Stimulated activated CD8-positive, alpha-beta memory T cell treated with anti-CD3 and anti-CD28 coated beads, Interleukin-15, amount 100 ng/mL, for 1 hour (primary cell): ENCODE measurements at places on chromosomes 12 and 14.
A peak's percentile ranks its signal among the peaks of the same experiment; 100 is the strongest.

- peak; percentile 46 for DNase-seq
These were observed 73.1 kb upstream of the GPR68 start for GRCh38 chr14:91317381-91318308.

- no peak for DNase-seq
These were observed 432.2 kb upstream of the MDGA2 start for GRCh38 chr14:48107646-48108045.

GRCh38 chr14:75123991-75124390 lies 2.9 kb downstream of the NEK9 start:
- DNase-seq: no peak

- no peak for DNase-seq
These were observed 58.8 kb downstream of the TMEM30B start for GRCh38 chr14:61222388-61222787.

GRCh38 chr12:77236066-77236465 lies 170.7 kb upstream of the E2F7 start:
- DNase-seq: no peak

DNA sequence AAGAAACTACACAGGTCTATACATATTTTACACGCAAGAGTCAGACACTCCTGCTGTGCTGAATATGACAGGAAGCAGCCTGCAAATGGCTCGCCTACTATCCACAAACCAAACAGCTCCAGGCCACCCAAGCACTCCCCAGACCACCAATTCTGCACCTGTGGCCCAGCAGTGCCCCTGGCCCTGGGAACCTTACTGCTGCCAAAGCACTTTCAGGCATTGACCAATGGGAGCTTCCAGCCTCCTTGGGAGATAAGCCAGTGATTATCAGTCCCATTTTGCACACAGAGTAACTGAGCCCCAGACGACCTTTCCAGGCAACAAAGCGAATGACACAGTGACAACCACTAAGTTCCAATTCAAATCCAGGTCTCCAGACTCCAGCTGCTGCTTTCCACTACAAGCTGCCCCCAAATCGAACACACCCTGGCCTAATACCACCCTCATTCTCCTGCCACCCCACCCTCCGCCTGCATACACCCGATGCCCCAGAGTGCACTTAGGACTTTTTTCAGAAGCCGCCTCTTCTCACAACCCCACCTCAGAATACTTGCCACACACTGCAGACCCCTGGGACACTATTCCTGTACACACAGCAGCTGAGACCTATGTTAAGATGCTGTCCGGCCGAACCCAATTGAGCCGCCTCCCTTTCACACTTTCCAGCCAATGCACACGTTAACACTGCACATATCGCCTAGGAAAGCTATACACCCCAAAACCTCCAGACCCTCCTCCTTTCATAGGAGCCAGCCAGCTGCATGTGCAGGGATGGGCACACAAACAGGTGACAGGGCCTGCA lies 126.1 kb upstream of the PRMT8 start:
- no peak for DNase-seq

GRCh38 chr14:90419200-90419599 lies 22.4 kb downstream of the CALM1 start:
- DNase-seq: no peak

GRCh38 chr12:25276199-25276937 lies 25.6 kb upstream of the KRAS start:
- DNase-seq: no peak

DNA sequence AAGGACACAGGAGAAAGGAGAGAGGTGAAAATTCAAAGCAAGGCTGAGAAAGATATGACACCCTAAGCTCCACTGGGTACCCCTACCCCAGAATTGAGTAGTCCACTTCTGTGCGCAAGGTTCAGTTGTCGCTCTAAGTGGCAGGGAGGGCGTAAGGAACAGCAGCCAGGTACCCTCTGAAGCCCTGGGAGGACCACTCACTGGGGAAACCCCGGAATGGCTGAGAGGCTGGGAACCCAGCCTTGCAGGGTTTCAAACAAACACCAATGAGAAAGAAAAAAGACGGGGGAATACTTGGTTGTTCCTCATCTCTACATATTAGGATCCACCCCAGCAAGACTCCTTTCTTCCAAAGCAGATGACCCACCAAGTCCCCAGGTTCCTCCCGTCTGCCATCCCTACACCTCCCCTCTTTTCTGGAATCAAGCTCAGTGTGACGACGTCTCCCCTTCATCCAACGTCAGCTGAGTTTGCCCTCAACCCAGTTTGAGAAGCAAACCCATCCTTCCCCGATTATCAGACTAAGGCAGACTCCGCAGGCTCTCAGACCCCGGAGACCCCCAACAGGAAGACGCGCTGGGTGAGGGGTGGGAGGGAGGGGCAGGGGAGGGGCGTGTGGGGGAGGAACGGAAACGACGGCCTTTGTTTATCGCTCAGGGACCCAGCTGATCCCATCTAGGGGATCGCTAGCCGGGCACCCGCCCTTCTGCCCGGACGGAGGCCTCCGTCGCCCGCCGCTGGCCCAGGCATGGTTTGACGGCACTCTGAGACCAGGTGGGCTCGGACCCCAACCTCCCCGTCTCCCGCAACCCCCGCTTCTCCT lies 795 bp downstream of the LMBR1L start:
- no peak for DNase-seq

GRCh38 chr12:67666605-67667004 lies 18.1 kb downstream of the DYRK2 start:
- DNase-seq: no peak

- no peak for DNase-seq
These were observed 7.9 kb upstream of the KRT2 start for GRCh38 chr12:52659951-52660350.

DNA sequence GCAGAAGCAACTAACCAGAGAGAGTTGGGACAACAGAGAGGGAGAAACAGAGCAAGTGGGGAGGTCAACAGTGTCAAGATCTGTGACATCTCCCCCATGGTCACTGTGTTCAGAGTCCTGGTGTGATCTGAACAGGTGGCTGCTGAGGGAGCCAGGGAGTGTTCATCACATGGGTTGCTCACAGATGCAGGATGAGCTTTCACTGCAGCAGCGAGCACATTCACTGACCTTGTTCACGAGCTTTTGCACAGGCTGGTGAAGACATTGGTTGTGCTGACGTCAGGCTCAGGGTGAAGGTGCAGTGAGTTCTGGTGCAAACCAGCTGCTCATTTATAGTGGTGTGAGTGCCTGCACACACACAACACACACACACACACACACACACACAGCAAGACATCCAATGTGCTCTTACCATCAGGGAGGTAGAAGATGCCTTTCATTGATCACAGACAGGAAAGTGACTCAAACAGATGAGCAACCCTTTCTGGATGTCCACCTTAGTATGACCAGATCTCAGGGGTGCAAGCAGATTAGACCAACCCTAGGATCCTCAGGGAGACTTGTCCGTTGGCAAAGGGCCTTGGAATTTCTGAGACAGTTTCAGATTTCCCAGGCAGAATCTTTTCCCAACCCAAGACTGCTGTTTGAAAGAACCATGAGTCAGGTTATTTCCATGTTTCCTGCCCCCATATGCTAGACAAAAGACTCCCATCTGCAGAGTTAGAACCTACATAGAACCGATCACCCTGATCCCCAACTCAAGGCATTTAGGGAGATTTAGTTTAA lies 44.3 kb upstream of the OR10AD1 start:
- no peak for DNase-seq

DNA sequence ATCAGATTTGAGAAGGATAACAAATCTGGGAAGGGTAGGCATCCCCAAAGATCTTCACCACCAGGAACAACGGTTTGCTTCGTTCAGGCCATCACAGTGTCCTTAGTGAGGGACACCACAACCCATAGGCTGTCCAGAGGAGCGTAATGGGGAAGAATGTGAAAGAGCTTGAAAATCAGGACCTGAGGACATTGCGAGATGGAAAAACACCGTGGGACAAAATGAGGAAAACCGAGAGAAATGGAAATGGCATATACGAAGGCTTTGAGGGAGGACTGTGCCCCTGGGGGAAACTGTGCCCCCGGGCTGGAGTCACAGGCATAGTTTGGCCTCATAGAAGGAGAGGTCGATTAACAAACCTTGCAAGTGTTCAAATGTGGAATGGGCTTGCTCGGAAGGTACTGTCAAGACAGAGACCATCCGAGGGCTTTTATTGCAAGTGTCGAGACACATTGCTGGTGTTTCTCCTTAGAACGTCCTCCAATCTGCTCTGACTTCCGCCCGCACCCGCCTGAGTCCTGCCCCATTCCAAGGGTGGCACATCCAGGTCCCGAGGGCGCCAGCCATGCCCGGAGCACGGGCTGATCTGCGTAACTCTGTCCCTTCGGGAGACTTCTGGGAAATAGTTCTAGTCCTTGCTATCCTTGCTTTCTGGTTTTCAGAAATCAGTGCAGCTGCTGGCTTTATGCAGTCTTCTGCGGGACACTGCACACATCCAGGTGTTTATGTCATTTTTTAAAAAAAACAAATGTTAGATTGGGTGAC lies 885 bp upstream of the PALS1 start:
- DNase-seq: no peak

GRCh38 chr12:41795051-41795600 lies 349.5 kb downstream of the GXYLT1 start:
- no peak for DNase-seq

DNA sequence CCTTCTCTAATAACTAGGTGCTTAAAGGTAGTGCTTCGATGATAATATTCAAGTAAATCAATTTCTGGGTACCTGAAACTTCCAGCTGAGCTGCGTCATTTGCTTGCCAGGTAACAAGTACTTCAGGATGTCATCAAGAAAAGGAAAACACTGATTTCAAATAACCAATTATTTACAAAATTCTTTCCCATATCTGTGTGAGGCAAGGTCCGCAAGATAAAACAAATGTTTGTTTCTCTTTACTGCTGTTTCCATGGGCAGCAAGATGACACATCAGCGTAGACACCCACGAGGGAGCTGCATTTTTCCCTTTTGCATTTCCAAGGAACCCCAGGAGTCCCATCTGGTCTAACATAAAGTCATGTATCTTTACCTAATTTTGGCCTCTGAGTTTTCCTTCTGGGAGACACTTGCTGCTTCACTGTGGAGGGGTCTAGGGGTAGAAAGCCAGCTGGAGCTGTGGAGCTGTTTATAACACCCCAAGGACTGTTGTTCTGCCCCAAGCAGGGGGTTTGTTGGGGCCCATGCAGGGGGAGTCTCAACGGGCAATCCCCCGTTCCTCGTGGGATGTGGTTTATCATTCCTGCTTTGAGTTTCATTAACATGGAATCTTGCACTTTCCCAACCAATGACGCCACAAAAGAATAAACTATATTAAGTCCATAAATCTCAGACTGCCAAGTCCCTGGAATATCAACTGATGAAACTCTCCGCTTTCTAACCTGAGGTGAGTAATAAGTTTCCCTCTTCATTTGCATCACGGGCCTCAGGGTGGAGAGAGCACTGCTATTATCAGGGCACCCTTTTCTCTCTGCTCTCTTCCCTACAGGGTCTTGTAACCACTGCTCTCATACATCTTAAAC lies 112.8 kb upstream of the PELI2 start:
- DNase-seq: no peak

DNA sequence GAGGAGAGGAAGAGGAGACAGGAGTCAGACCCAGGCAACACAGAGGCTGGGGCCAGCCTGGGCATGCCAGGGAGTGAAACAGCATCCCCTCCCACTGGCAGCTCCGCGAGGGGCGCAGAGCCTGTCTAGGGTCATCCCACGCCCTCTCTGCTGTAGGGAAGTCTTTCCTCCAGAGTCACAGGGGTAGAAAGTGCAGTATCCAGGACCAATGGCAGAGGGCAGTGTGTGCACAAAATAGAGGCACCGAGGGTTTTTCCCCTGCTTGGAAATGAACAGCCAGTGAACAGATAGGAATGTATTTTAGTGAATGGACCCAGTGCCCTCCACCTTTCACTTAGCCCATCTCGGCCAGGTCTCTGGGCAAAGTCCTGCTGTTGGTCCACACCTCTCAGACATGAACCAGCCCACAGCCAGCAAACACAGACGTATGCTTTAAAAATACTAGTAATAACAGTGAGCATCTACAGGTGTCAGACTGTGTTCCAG lies 9.4 kb upstream of the KRT74 start:
- peak; percentile 43 for DNase-seq

DNA sequence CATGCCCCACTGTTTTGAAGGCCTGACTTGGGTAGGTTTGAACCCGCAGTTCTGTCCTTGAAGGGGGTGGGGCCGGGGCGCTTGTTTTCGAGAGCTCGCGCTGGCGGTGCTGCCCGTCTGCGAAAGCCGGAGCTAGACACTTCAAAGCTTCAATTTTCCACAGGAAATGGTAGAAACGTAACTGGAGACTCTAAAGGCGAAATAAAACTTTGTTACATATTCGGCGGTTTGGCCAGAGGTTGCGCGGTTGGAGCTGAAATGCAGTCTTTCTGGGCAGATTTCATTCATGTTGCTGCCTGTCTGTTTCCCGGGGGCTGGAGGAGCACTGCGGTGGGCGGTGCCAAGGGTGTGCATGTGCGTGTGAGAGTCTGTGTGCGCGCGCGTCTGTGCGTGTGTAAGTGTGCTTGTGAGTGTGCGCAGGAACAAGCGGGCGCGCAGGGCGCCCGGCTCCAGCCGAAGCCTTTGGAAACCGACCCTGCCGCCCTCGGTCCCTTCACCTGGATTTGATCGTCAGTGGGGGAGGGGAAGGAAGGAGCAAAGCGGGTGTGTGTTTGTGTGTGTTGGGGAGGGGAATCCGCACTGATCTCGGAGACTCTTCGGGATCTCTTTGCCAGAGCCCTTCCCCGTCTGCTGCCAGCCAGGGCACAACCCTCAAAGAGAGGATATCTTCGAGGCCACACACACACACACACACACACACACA lies 227.7 kb upstream of the CRY1 start:
- DNase-seq: no peak

GRCh38 chr12:49294804-49295081 lies 204 bp upstream of the PRPH start:
- no peak for DNase-seq

- no peak for DNase-seq
These were observed 48.9 kb downstream of the ABCC9 start for GRCh38 chr12:21892341-21892740.

DNA sequence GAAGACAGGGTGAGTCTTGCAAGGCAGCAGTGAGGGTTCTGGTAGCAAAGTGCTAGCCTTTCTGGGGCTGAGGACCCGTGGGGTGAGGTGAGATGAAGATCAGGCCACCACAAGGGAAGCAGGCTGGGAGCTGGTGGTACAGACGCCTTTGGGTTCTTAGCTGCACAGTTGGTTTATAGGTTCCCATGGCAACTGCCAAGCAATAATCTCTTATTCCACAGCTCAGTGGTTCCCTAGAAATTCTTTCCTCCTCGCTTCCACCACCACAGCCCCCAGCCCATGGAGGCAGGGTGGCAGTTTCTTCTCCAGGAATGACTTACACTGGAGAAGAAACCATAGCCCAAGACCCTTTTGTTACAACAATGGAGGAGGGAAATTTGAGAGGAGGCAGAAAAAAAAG lies 82.1 kb downstream of the CMKLR1 start:
- DNase-seq: no peak

- DNase-seq: no peak
These were observed 8.3 kb upstream of the CCND2 start for GRCh38 chr12:4265280-4265679.

GRCh38 chr12:51938726-51939125 lies 12.8 kb upstream of the ACVR1B start:
- DNase-seq: no peak

DNA sequence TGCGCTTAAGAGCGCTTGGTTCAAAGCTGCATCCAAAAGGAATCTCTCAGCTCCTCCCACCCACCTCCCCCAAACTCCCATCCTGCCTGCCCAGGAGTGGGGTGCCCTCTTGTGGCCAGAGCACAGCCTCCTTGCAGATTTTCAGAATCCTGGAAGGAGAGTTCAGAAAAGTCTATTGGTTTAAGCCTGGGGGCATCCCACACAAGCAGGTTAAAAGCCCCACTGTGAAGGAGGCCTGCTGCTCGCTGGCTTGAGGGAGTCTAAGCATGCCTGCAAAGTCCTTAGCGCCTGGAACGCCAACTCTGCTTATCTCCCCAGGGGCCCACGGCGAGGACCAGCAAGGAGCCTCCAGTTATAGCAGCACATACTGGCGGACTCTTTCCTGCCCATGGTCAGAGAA lies 297.1 kb downstream of the KSR2 start:
- DNase-seq: no peak
